ENCODE measurements at places on chromosomes 1 and 21.

GRCh38 chr1:43557744-43558245 lies 27.1 kb downstream of the PTPRF start:
- DNase-seq: no peak

- no peak for DNase-seq
These were observed 61.6 kb upstream of the LAPTM5 start for GRCh38 chr1:30819244-30819571.

- DNase-seq: no peak
These were observed 25.7 kb upstream of the VPS13D start for GRCh38 chr1:12204140-12204539.

GRCh38 chr1:222043444-222044292 lies 301.8 kb upstream of the DUSP10 start:
- DNase-seq: no peak

GRCh38 chr1:17156108-17156507 lies 36.9 kb upstream of the PADI2 start:
- DNase-seq: no peak

DNA sequence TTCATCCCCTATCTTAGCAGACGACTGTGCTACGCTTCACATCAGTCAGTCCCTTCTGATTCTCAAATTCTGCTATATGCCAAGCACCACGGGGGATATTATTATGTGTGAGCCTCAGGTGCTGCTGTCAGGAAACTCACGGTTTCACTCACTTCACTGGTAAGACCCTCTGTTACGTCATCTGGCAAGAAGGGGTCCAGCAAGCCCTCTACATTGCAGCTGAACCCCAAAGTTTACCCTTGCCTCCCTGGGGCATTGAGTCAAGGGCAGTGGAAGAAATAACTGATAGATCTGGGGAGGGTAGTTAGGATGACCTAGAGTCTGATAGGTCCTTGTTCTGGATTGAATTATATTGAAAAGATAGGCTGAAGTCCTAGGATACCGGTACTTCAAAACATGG lies 237.4 kb downstream of the RRAGC start:
- DNase-seq: no peak

DNA sequence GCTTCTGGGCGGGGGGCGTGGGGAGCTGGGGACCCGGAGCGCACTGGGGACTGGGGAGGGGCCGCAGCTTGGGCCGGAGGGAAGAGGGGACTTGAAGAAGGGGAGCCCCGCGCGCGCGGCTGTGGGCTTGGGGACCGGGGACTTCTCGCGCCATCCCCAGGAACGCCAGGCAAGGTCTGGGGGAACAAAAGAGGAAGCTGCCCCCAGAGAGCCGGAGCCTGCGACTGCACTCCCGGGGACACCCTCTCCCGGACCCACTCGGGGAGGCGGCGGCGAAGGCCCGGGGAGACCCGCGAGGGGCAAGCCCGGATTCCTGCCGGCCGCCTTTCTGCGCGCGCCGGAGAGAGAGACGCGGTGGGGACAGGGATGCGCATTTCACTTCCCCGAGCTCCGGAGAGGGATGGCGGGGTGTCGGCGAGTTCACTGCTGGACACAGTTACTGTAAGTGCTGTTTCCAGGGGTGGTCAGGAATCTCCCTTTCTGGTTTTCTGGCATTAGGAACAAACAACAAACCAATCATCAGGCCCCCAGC lies 732 bp downstream of the ABCG1 start:
- no peak for DNase-seq

GRCh38 chr1:212595787-212596714 lies 12.5 kb upstream of the ATF3 start:
- DNase-seq: no peak

GRCh38 chr1:51515312-51515960 lies 3.6 kb downstream of the EPS15 start:
- DNase-seq: no peak

- no peak for DNase-seq
These were observed 8.0 kb downstream of the MECR start for GRCh38 chr1:29222686-29223085.

- DNase-seq: no peak
These were observed 19.4 kb downstream of the LGALS8 start for GRCh38 chr1:236543065-236543669.

GRCh38 chr1:163922743-163923201 lies 601.0 kb downstream of the NUF2 start:
- no peak for DNase-seq

GRCh38 chr1:155199792-155200191 lies 7.9 kb downstream of the THBS3 start:
- no peak for DNase-seq

DNA sequence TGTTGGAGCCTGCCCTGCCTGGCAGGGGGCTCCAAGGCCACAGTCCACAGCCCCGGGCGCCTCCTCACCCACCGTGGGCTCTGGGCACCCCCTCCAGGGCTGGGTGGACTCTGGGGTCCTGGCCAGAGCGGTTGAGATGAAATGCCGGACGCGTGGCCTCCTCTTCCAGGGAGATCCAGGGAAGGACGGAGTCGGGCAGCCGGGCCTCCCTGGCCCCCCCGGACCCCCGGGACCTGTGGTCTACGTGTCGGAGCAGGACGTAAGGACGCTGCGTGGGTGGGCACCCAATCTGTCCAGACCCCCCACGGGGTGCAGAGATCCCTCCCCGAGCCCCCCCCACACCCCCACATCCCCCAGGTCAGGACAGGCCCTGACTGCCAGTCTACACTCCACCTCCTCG lies 51.2 kb downstream of the SLC19A1 start:
- DNase-seq: no peak

DNA sequence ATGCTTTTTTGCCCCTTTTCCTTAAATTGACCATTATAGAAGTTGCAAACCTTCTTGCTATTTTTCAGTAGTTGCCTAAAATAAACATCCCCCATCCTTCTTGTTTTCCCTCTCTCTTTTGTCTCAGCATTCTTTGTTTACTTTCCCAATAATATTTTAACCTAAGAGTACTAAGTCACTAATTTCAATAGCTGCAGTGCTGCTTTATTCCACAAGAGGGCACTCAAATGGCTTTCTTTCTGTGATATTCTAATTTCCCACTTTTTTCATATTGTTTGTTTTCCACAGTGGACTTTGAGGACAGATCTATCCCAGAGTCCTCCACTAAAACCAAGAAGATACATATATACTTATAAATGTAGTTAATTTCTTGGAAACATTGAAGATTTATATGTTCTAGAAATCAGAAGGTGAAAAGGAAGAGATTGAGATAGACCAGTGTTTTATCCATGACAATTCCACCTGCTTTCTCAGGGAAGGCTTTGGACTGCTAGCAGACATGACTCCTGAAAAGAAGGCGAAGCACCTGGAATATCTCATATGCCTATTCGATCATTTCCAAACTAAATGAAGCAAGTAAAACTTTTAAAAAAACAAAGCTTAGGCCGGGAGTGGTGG lies 104.8 kb upstream of the GRIK1 start:
- DNase-seq: no peak

DNA sequence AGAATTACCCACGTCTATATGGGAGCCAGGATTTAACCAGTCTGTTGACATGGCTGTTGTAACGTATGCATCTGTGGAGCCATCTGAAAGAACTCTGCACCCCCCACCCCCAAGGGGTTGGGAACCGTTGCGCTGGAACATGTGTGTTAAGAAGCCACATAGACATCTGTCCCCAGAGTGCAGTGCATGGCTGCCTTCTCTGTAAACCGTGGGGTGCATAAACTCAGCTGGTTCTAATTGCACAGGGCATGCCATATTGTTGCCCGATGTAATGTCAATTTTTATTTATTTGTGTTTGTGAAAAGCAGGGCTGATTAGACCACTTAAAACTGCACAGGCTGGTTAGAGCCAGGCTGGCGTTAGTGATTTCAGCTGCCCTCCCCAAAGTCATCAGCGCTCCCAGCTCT lies 70.1 kb upstream of the ROR1 start:
- DNase-seq: no peak

- DNase-seq: no peak
These were observed 32.1 kb downstream of the FOXD2 start for GRCh38 chr1:47469910-47470309.
